Activated gamma-delta T cell treated with anti-CD3 and anti-CD28 coated beads, Interleukin-2, amount 50 U/mL, for 16 hours (primary cell): ENCODE measurements at places on chromosomes 7 and 10.

DNA sequence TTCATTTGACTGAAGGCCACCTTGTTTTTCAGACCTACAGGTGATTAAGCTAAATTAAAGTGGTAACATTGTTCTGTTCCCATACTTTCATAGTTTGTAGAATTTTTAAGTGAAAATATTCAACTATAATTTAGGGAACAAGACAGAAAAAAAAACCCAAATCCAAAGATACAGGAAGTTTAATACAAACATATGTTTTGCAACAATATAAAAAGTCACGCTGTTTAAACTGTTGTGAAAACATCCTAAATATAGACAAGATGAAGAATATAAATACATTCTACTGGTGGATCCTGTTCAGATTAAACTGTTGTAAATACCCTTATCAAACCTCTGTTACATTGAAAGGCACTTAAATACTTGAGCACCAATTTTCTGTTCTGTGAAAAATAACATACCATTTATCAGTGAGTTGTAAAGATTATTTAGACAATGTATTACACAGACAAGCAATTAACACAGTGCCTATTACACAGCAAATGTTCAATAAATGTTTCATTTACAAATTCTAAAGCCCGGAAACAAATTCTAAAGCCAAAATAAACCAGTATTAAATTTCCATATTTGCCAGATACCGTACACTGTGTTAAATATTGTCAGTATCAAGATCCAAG is 14.2 kb downstream of the ASZ1 start:
- no peak for DNase-seq

DNA sequence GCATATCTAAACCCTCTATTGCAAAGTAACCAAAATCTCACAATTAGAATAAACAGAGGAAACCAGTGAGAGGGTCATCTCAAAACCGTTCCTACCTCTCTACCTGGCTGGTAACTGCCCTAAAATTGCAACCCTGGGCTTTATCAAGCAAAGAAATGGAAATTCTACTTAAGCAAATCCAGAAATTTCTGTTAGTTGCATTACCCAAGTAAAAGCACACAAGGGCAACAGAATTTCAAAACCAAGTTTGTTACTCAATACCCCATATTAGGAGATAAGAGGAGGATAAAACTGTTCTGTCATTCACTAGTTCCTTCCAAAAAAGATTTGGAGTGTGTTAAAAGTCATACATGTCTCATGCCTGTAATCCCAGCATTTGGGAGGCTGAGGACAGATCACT is 195.3 kb downstream of the FAM107B start:
- no peak for DNase-seq

DNA sequence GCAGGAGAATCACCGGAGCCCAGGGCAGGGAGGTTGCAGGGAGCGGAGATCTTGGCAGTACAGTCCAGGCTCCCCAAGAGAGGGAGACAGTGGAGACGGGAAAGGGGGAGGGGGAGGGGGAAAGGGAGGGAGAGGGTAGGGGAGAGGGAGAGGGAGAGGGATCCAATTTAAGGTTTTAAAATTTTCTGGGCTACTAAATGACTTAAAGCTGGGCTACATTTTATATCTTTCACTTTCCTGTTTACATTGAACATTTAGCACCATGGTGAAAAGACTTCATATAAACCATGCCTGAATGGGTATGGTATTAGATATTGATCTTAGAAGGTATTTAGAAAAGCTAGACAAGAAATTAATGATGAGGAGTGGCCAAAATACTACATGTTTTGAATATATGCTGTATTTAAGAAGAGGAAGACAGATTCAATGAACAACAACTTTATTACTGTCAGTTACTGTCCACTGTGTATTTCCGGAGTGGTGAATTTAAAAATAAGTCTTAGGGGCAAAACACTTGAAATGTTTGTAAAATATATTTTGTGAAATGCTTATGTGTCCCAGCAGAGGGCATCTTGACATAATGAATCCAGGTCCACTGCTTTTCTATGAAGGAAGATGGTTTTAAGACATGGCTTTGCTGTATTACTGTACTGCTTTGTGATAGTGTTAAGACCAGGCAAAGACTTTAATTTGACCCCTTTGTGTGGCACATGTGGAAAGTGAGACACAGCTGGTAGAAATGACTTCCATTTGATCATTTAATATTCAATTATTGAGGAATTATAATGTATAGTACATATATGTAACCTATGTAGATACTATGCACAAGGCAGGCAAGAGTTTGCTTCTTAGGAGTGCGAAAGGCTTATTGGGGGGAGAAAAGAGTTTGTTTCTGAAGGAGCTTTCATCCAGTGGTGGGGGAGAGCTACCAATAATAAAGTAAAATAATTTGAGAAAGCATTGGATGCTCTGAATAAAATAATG is 52.8 kb downstream of the NRF1 start:
- no peak for DNase-seq

DNA sequence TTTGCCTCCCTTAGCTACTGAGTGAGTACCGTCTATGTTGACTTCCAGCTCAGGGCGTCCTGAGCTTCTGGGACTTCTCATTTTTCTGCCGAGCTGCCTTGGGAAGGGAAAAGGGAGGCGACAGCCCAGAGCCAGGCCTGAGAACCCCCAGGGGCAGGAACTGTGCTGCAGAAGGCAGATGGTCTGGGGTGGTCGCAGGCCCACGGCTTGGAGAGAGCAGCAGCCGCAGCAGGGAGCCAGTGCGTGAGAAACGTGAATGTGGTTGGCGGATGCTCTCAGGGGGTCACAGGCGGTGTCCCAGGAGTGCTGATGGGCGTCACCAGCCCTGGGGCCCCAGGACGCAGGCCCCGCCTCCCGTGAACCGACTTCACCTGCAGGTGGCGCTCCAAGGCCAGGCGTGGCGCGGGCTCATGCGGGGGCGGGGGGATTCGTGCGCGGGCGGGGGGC is 9.2 kb upstream of the PWWP2B start:
- DNase-seq, result peak; percentile 64

DNA sequence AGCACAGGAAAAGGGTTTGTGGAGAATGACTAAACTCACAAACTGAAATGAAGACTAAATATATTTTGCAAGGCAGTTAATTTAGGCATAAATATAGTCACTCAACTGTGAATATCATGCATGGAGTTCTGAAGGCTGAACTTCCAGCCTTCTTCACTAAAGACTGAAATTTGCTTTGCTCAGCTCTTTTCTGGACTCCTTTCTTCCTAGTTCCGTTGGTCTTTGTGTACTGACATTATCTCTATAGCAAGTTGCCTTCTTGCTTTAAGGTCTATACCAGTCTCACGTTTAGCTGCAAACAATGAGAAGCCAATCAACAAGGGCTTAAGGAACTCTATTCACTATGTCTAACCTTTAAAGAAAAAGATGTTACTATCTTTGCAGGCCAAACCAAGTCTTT is 22.6 kb downstream of the GARIN1A start:
- no peak for DNase-seq

DNA sequence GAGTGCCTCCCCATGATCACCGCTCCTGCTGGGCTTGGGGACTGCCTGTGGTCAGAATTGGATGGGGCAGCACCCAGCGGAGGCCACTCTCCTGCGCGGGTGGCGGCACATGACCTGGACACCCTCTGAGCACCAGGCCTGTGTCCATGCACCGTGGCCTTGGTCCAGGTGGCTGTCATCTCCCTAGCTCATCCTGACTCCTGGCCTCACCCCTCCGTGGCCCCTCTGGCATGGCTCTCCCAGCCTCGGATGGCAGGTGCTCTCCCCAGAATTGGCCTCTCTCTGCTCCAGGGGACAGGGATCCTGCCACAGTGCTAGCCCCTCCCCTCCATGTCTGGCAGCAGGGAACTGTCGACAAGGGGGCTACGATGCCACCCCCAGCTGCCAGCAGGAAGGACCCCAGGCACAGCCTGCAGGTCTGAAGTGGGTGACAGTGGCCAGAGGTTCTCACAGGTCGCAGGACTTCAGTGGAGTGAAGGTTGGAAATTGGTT is 37.2 kb upstream of the BTBD16 start:
- no peak for DNase-seq

DNA sequence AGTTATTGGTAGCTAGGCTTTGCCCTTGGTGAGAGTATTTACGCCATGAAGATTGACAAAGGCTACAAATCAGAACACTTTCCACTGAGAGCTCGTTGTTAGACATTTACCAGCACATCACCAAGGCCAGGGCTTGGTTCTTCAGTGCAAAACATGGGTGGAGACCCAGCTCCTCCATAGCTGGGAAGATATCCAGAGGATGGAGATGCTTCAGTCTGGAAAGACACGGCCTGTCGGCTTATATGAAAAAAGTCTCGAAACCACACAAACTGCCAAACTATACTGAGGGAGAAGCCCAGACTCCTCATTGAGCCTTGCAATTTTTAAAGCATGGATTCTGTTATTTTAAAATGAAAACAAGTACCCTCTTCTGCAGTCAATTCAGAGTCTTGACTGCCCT is 83.4 kb upstream of the ANLN start:
- DNase-seq, result no peak

DNA sequence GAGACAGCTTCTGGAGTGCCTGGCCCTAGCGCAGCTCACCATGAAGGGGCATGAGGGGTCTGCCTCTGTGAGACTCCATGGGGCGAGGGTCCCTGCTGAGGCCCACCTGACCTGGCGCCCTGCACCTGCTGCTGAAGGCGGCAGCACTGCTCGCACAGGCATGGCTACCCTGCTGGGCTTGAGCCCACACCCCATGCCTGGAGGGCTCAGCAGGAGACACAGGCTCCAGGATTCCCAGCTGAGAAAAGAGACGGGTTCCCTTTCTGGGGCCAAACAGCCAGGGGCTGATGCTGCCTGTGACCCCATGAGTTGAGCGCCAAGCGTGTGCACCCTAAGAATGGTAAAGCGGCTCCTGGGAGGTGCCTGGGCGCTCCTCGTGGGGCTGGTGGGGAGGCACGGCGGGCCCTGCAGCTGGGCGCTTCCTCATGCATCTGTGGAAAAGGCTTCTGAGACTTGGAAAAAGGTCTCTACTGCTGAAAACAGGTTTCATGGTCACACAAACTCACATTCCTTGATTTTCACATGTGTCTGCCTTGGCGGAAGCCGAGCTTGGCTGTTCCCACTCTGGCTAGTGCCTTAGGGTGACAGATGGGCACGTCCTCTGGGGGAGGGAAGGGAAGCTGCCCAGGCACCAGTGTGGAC is 233.4 kb downstream of the ZMYND11 start:
- no peak for DNase-seq

GRCh38 chr7:106339513-106340246 is 54.9 kb upstream of the NAMPT start:
- DNase-seq, result no peak

- no peak for DNase-seq
Measured at GRCh38 chr10:128318913-128319312, 192.7 kb upstream of the MKI67 start.

DNA sequence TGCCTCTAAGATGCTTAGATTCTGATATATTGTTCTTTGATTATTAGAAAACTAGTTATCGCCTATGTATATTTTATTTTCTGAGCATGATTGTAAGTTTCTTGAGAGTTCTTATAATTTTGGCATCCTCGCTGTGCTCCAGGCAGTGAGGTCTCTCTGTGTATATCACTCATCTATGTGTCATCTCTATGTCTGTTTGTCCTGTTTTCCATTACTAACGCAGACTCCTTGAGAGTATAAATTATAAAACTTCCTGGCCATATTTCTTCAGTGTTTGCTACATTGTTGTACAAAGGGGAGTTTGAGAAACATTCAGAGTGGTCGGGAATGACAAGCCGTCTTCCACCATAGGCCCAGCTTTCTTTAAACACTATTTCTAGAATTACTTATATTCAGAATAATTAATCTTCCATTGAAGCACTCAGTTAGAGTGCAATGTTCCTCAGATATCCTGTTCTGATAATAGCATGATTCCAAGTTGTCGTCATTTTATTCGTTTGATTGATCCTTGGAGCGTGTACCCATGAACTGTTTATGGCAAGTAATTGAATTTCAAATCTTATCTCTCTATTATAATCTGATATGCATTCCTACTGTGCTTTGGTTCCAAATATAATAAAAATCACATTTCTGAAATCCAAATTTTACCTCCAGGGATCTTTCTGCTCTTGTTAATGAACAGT is 206.6 kb downstream of the BAMBI start:
- no peak for DNase-seq

DNA sequence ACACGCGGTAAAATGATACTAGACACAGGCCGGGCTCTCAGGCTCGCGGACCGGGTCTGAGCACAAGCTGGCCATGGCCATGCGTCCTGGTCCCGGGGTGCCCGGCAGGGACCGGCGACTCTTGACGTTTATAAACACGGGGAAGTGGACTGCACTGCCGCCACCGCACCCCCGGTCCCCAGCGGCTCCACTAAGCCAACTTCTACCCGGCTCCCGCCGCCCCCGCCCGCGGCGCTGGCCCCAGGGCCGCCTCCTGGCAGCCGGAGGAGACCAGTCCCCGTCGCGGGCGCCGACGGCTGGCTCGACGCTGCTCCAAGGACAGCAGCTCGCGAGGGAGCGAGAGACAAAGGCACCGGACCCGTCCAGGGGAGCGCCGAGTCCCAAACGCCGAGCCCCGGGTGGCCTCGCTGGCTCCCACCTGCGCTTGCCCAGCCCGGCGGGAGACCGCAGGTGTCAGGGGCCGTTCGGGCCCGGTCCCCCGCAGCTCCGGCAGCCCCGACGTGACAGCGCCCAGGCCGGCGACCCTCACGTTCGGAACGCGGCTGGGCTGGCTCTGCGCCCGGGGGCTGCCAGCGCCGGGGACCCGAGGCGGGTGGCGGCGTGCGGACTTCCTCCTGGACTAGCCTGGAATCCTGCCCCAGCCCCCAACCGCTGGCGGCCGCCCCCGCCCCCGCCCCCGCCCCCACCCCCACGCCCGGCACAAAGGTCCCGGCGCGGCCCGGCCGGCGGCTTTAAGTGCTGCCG is 517 bp downstream of the ITGB1 start:
- DNase-seq, result peak; percentile 18

DNA sequence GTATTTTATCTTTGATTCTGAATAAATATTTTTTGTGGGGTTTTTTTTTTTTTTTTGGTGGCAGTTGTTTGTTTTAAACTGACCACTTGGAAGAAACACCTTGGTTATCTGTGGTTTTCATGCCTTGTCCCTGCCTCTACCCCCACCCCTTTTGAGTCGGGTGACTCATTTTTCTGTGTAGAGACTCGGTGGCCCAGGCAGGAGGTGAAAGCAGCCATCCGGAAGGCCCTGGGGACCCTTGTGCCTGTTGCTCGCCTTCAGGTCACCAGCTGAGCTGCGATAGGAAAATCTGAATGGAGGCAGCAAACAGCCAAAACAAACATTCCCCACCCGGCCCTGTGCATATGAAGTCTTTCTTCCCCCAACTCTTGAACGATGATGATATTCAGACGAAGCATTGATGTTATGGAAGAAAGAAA is 22.8 kb downstream of the CYP17A1 start:
- DNase-seq, result no peak

- no peak for DNase-seq
Measured at GRCh38 chr10:71206911-71207310, 5.5 kb upstream of the UNC5B start.

GRCh38 chr7:44071726-44072363 is 6.5 kb upstream of the PGAM2 start:
- DNase-seq, result no peak

- peak; percentile 61 for DNase-seq
Measured at GRCh38 chr10:17229016-17229716, 1.1 kb downstream of the VIM start.

GRCh38 chr7:70646536-70647248 is 485.3 kb upstream of the GALNT17 start:
- DNase-seq, result no peak
